ENCODE measurements at places on chromosomes 4 and X. TPM values are rescaled to one million over a fixed set of nuclear protein-coding genes. Genes with fewer than 3 reads are reported as not detected.
A peak's percentile ranks its signal among the peaks of the same experiment; 100 is the strongest.

- DNase-seq, result no peak
These were observed 29.4 kb upstream of the GABRA3 start for GRCh38 chrX:152480269-152481212.

CSAG3 gene
- total RNA-seq, result not detected

DNA sequence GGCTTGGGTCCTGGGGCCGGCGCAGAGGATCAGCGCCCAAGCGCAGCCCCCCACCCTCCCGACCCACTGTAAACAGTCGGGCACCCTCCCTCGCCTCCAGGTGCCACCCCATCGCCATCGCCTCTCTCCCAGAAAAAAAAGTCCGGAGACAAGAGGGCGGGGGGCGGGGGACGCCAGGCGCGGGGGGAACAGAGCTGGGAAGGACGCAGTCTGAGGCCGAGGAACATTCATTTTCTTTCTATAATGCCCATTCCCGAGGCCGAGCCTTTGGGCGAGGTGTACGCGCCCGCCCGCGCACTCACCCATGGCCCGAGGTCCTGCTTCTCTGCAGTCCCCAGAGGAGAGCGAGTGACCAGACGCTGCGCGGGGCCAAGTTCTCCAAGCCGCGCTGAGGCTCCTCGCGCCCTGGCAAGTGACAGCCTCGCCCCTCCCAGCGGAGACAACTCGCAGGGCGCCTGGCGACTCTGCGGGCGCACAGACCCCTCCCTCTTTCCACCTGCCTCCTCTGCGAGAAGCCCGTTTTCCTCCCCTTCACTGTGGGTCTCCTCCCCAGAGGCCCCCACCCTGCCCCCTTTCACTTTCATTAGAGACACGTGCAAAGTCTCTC lies 63.5 kb upstream of the WDR17 start:
- peak; percentile 22 for DNase-seq

DNA sequence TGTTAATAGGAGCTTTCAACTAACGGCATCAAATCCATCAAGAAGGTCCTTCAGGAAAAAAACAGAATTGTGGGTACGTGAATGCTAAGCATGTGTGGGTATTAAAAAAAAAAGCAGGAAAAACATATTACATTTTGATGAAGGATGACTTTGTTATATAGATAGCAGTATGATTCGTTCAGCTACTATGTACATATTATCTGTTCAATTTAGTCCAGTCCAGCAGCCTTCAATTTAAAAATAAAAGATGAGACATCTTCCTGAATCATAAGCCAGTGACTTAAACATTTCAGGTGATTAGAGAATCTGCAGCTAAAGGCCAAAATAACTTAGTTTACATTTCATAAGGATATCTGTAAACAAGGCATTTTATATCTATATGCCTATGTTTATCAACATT lies 63.4 kb downstream of the LCORL start:
- DNase-seq, result no peak

NPY5R gene
- total RNA-seq, result 0.11 TPM

GPC4 gene
- 21.6 TPM for total RNA-seq

CYTL1 gene
- total RNA-seq, result 0.34 TPM

GRCh38 chrX:108020631-108021030 lies 24.2 kb upstream of the VSIG1 start:
- no peak for DNase-seq

DNA sequence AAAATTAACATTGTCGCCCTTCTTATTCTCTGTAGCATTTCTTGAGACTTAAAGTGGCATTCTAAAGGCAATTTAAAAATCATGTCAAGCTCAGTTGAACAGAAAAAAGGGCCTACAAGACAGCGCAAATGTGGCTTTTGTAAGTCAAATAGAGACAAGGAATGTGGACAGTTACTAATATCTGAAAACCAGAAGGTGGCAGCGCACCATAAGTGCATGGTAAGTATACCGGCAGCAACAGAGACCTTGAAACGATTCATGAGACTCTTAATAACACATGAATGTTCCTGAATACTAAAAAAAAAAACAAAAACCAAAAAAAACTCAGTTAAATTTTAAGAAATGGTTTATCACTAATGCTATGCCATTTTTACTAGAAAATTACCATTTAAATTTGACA lies 82.4 kb upstream of the HPRT1 start:
- DNase-seq, result no peak

DNA sequence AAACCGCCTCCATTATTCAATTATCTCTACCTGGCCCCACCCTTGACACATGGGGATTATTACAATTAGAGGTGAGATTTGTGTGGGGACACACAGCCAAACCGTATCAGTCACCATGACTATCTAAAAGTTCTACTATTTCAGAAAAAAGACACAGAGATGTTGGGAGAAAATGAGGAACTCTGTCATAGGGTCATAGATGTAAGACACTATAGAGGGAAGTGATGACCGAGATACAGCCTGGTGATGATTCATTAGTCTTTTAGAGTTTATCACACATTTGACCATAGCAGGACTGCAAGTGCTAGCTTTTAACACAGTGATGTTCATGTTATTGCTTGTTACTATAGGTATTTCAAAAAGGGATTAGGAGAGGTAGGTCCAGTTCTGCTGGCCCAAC lies 357.0 kb upstream of the AADAT start:
- DNase-seq, result no peak

EPHA5 gene
- total RNA-seq, result not detected

DNA sequence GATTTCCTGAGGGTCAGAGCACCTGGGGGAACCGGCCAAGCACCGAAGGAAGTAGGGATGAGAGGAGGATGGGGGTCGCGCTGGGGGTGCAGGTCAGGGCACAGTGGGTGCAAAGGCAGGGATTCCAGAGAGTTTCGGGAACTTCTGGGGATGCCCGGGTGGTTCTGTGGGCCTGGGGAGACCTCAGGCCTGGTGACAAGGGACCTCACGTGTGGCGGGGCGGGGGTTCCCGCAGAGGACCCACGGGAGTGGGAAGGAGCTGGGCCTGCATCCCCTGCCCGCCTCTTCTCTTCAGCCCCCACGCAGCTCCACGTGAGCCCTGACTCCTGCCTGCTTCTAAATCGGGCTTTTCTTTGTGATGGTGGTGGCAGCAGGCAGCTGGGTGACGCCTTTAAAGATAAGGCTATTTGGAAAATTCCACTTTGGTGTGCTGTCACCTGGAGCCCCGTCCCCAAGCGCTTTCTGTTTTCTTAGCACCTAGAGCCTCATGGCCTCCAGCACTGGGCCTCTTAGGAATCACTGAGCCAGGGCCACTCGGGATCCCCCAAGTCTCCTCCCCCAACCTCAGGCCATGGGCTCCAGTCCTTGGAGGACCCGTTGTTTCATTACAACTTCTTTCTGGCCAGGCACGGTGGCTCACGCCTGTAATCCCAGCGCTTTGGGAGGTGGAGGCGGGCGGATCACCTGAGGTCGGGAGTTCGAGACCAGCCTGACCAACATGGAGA lies 7.1 kb upstream of the TBC1D14 start:
- no peak for DNase-seq

- no peak for DNase-seq
These were observed 29.2 kb downstream of the LGI2 start for GRCh38 chr4:25001509-25001908.

GRCh38 chr4:159900562-159900961 lies 797.7 kb downstream of the RAPGEF2 start:
- no peak for DNase-seq

DNA sequence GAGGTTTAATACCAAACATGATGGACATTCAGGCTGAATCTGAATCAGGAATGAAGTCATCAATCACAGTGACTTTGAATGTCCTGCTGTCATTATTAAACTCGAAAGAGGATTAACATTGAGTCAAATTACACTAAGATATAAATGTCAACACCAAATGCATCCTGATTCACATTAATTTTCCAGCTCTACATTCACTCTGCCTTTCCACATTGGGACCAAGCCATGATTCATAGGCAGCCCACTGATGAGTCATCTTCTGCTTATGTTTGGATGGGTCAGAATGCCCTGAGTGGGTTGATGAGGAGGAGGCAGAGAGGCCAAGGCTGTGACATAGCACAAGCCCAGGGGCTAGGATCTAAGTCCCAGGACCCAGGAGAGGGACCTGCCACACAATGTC lies 247.6 kb upstream of the RPS6KA3 start:
- no peak for DNase-seq

DNA sequence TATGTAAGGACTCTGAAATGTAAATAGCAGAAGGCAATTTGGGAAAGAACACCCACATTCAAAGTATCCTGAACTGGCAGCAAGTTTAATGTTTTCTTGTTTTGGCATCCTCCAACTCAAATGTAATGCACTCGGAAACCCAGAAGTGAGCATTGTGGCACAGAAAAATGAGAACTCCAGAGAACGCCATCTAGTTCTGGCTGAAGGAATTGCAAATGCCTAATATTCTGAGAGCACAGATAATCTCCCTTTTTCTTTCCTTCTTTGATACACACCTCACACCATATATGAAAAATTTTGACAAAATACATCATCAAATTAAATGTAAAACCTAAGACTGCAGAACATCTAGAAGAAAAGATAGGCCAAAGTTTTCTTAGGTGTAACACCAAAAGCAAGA lies 52.1 kb downstream of the PWWP3B start:
- DNase-seq, result no peak

- no peak for DNase-seq
These were observed 28.7 kb downstream of the STIM2 start for GRCh38 chr4:26889356-26889755.

DNA sequence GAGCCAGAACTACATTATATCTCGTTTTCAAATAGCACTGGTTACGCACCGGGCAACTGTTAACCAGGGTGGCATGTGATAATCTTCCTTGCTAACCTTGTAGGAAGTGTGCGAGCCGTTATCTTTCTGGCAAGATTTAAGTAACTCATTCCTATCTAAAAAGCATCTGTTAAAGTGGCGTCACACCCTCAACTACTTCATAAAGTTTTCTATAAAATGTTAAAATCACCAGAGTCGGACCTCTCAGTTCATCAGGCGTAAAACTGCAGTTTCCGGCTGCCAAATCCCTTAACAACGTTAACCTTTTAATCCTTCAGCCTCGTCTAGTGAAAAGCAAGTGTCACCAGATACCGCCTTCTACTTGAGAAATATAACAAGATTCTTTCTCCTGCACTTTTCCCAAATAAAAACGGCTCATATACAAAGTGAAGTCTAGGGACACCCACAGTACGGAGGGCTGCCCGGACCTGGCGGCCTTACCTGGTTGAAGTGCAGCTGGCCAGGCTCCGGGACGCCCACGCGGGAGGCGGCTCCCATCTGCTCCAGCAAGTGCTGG lies 1.2 kb downstream of the SLC39A8 start:
- DNase-seq, result no peak

- no peak for DNase-seq
These were observed 76.6 kb downstream of the CHIC2 start for GRCh38 chr4:53987761-53988171.

UGT2B11 gene
- not detected for total RNA-seq

COX7B2 gene
- not detected for total RNA-seq

GRCh38 chrX:23766650-23767551 lies 16.1 kb upstream of the SAT1 start:
- DNase-seq, result no peak

- DNase-seq, result no peak
These were observed 5.7 kb upstream of the PLCXD1 start for GRCh38 chrX:275476-275966.

DNA sequence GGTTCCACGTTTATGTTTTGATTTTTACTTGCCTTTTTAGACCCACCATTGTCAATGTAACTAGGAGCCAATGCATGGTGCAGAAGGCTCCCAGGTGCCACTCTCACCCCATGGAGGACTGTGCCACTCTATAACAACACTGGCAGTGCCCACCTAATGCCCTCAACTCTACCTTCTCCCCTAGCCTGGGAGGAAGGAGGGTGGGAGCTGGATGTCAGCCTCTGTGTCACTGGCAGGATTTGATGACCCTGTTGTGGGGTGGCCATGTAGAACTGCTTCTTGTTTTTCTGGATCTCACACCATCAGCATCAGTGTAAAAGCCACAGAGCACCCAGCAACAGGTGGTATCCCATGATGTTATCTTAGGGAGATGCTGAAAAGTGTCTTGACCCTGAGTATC lies 13.7 kb upstream of the ADH1B start:
- no peak for DNase-seq

DNA sequence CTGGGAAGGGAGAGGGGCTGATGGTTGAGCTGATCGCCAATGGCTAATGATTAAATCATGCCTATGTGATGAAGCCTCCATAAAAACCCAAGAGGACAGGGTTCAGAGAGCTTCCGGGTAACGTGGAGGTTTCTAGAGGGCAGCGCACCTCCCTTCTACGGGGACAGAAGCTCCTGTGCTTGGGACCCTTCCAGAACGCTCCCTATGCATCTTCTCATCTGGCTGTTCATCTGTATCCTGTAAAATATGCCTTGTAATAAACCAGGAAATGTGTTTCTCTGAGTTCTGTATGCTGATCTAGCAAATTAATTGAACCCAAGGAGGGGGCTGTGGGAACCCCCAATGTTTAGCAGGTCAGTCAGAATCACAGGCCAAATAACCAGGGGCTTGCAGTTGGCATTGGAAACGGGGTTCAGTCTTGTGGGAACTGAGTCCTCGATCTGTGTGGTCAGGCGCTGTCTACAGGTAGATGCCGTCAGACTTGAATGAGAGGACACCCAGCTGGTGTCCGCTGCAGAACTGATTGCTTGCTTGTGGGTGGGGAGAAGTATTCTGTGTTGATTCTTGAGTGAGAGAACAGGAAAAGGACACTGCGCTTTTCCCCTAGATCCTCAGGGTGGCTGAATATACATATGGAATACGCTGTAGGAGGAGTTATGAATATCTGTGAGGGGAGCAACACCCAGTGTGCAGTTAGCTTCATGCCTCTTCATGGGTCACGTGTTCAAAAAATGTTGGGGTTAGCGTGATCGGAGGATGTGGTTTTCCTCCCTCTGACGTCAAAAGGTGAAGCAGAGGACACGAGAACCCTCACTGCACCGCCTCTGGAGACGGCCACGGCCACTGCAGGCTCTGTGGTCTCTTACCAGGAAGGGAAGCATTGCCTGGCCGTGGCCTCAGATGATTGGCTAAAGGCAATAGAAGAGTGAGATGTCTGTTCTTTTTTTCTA lies 29.2 kb downstream of the HTT-AS start:
- DNase-seq, result peak; percentile 78

MAGEA8 gene
- total RNA-seq, result not detected

POU3F4 gene
- total RNA-seq, result not detected

- DNase-seq, result no peak
These were observed 43.2 kb downstream of the GALNT7 start for GRCh38 chr4:173211838-173212237.

CT45A10 gene
- total RNA-seq, result not detected

NLRP2B gene
- not detected for total RNA-seq

Measured in psoas muscle (tissue), 8 donors.